Fibroblast of villous mesenchyme (primary cell): ENCODE measurements at places on chromosomes 12 and 14. TPM values are rescaled to one million over a fixed set of nuclear protein-coding genes. Genes with fewer than 3 reads are reported as not detected.

GRCh38 chr12:5073853-5074252, 30.2 kb downstream of the KCNA5 start:
- peak; percentile 8 for DNase-seq

- peak; percentile 36 for DNase-seq
These were observed 156.9 kb downstream of the DPF3 start for GRCh38 chr14:72736786-72737559.

GRCh38 chr12:3775385-3776035, 22.6 kb upstream of the CRACR2A start:
- no peak for DNase-seq

Gene NOXRED1
- under 0.01 TPM in 2 replicates for total RNA-seq

- peak; percentile 88 for DNase-seq
These were observed 47.9 kb downstream of the NUAK1 start for GRCh38 chr12:106090591-106091445.

DNA sequence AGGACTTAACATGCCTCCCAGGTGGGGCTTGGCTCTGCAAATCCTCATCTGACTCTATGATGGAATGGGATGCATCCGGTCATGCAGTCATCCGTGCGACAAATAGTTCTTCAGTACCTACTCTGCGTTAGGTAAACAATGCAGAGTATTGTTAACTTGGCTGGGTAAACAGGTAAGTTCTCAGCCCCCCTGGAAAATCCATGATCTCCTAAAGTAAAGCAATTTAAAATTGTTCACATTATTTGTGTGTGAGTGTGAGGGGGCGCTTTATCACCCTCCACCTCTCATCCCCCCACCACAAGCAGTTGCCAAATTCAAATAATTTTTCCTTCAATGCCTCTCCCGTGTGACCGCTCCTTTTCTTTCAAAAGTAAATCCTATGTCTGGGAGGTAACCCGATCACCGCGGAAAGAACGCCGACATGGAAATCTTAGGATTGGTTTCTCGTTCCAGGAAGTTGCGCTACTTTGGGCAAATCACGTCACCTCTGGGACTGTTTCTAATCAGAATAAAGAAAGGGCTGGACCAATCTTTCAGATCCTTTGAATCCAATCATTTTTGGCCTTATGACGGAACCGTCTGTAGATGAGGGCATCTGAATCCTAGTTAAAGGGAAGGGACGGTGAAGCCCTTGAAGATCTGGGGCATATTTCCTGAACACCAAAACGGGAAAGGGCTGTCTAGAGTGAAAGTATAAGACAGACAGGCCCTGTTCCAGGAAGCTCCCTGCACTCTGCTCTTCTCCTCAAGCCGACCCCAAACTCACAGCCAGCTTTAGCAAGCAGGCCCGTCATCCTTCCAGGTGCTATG, 44.0 kb upstream of the SINHCAF start:
- DNase-seq: peak; percentile 79

Gene APOF
- not detected in 2 replicates for total RNA-seq

Gene TMEM263
- total RNA-seq: 116 and 194 TPM in 2 replicates

Gene MBD6
- 4.8 and 6.9 TPM in 2 replicates for total RNA-seq

DNA sequence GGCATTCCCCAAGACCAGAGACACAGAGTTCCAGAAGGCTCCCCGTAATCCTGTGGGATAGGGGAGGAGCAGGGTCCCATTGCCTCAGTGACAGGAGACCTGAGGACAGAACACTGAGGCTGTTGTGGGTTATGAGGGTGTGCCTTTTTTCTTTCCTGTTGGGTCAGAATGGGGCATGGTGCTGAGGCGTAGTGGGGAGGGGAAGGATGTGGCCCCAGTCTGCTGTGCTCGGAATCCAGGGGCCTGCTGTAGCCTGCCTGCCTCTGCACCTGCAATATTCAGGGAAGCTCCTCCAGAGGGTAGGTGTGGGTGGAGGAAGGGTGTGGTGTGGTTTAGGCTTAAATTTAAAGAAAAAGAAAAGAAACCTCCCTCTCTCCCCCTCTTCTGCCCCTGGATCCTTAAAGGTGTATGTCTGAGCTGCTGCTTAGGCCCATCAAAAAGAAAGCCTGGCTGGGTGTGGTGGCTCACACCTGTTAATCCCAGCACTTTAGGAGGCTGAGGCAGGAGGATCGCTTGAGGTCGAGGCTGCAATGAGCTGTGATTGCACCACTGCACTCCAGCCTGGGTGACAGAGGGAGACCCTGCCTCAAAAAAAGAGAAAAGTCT, 18.7 kb downstream of the PLEKHG3 start:
- no peak for DNase-seq

DNA sequence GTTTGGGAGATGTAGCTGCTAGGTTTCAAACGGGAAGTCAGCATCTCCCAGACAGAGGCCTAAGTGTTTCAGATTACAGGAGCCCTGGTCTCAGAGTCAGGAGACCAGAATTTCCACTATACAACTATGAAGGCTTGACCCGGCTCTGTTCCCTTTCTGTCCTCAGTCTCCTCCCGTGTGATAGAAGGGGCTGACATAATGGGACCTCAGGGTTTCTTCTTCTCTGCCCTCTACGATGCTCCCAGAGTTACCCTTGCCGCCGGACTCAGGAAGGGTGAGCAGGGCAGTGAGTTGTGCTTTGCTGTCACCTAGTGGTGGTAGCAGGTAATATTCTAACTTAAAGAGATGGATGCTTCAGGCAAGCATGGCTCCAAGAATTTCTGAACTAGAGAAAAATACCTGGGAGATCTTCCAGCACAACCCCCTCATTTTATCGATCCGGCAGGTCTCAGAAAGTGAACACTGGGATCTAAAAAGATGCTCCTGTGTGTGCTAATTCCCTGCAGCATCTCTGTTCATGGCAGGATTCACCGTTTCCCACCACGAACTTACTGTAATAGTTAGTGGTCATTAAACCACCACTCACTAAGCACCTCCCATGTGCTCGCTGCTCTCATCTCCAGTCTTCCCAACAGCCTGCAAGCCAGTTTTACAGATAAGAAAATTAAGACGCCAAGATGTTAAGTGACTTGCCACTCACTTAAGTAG, 84.4 kb downstream of the VWF start:
- peak; percentile 74 for DNase-seq

Gene LRRK2
- 1.3 and 1.6 TPM in 2 replicates for total RNA-seq

Gene KRT72
- total RNA-seq: not detected in 2 replicates

DNA sequence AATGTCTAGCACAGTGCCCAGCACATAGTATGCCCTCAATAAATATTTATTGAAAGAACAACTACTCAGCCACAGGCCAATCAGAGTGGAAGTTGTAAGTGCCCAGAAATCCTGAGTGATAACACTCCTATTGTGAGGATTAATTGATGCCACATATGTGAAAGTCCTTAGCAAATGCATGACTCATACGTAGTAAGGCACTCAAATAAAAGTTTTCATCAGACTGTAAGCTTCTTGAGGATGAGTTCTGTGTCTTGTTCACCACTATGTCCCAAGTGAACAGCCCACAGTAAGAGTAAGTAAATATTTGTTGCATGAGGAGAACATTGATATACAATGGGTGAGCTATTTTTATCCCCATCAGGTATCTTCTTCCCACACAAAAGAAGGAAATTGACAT, 24.7 kb upstream of the ANO6 start:
- peak; percentile 41 for DNase-seq

Gene CCND2
- total RNA-seq: 7.1 and 20.3 TPM in 2 replicates

DNA sequence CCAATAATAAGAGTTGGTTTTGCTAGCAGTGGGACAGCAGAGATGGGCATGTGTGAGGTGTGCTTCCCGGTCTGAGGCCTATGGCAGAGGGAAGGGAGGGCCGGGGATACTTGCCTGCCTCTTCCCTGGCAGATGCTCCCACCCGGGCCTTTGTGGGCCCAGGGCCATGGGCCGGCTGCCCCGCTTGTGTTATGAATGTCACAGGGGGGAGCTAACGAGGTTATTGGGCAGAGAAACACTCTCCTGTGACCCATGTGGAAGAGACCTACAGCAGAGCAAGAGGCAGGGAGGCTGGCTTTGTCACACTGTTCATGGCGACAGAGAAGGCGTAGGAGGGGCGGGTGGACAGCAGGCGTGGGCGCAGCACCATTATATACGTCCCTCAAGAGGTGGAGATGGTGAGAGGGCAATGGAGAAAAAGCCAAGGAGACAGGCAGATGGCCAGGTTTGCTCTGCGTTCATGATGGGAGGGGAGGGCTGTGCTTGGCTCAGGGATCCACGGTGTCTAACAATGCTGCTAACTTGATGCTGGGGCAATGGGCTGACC, 13.3 kb downstream of the CCND2 start:
- no peak for DNase-seq

DNA sequence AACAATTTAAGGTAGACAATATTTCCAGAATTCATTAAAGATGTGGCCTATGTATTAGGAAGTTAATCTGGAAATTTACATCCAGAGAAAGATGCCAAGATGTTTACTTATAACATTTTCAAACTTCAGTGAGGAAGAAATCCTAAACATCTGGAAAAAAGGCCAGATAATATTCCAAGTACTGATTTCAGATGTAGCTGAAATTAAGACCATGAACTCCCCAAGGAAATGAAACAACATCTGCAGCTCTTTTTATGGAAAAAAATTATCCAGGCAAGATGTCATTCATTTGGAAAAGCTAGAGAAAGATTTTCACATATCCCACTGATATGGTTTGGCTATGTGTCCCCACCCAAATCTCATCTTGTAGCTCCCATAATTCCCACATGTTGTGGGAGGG, 35.0 kb downstream of the GNG2 start:
- DNase-seq: no peak
